ENCODE measurements at places on chromosomes 5 and 9.

DNA sequence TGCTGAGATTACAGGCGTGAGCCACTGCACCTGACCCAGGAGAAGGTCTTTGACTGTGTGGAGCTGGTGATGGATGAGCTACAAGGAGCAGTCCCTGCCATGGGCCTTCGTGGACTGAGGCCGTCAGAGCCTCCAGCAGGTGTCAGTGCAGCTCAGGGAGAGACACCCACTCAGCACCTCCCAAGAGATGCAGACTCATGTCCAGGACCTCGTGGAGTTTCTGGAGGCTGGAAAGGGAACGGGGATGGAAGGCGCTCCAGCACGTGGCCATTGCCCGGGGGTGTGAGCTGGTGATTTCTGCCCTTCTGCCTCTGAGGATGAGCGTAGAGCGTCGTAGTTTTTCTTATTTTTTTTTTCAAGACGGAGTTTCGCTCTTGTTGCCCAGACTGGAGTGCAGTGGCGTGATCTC lies 9.5 kb downstream of the TOR4A start:
- peak; percentile 99 for DNase-seq

GRCh38 chr9:75190762-75191161 lies 102.4 kb downstream of the OSTF1 start:
- peak; percentile 30 for DNase-seq

- DNase-seq: no peak
Observed at GRCh38 chr5:171451421-171451820, 32.0 kb downstream of the FGF18 start.

DNA sequence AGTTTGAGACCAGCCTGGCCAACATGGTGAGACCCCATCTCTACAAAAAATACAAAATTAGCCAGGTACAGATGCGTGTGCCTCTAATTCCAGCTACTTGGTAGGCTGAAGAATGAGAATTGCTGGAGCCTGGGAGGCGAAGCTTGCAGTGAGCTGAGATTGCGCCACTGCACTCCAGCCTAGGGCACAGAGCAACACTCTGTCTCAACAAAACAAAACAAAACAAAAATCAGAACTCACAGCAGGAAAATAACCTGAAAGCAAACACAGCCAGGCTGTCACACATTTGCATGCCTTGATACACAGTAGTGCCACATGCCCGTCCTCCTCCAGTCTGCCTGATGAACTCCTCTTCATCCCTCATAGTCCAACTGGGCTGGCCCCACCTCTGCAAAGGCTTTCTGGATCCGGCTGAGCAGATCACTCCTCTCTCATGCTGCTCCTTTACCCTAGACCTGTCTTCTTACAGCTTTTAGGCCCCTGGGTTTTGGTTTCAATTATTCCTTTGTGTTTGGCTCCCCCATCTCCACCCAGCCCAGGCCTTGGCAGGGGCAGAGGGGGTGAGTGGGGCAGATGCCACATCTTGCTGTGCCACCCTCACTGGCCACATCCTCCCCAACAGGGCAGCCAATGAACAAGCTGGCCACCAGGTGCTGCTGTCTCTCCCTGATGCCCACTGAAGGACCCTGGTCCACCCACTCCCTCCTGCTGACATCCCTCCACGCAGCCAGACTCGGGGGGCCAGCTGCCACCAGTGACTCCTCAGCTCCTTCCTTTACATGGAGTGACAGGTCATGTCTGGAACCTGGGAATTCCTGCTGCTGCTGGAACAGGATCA lies 62.0 kb upstream of the GGTA1 start:
- DNase-seq: no peak

- no peak for DNase-seq
Observed at GRCh38 chr9:8880060-8880459, 1080.5 kb upstream of the DMAC1 start.

DNA sequence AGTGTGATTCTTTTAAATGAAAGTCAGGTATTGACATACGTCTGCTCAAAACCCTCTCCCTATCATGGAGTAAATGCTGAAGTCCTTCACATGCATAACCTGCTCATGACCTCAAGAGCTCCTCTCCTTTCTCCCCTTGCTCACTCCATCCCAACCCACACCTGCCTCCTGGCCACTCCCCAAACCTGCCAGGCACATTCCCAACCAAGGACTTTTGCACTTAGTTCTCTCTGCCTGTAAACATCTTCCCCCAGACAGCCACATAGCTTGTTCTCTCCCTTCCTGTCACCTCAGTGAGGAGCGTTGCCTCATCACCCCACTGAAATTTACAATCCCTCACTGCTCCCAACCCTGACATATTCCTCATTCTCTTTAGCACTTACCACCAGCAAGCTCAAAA lies 8.7 kb downstream of the SETD9 start:
- DNase-seq: no peak

DNA sequence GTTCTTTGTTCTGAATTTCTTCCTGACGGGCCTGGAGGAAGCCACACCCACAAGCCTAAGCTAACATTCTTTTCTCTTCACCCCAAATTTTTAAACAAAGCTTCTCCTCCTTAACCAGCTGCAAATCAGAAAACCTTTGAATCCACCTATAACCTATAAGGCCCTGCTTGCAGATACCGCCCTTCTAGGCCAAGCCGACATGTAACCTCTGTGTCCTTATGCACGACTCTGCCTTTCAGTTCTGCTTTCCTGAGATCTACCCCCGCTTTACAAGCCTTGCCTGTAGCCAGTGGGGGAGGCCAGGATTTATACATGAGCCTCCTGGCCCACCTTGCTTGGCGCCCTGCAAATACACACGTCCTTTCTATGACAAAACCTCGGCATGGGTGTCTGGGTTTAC lies 19.3 kb downstream of the BRD9 start:
- no peak for DNase-seq

DNA sequence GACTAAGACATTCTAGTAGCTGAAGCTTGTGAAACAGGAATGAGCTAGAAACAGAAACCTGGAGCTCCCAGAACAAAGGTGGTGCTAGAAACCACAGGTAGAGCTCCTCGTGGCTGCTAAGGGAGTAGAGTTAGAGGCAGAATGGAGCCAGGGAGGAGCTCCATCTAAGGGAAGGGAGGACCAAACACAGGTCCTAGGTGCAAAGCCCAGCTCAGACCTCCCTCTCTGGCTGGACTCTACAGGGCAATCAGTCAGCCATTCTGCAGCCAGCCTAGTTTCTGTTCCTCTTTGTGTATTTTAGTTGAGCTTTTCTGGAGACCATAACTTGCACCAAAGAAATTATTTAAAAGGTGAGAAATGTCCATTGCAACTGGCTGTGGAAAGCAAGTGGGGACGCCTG lies 70.4 kb downstream of the CRB2 start:
- peak; percentile 56 for DNase-seq

DNA sequence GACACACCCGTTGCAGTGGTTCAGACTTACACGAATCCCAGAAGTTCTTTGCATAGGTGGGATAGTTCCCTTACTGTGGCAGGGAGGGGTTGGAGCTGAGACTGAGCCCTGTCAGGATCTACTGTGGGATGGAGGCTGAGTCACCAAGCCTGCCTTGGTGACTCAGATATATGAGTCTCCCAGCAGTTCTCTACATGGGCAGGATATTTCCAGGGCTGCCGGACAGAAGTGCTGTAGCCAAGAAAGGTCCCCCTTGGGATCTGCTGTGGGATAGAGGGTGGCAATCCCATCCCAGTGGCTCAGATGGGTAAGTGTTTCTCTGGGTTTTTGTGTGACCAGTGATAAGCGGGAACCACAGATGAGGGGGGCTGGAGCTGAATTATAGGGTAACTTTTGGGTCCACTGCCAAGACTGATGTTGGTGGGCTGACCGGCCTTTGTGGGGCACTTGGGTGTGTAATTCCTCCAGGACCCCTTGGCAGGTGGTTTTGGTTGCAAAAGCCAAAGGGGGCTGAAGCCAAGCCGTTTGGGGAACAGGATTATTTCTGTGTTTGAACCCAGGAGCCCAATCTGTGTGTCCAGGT lies 18.7 kb downstream of the XRCC4 start:
- no peak for DNase-seq

DNA sequence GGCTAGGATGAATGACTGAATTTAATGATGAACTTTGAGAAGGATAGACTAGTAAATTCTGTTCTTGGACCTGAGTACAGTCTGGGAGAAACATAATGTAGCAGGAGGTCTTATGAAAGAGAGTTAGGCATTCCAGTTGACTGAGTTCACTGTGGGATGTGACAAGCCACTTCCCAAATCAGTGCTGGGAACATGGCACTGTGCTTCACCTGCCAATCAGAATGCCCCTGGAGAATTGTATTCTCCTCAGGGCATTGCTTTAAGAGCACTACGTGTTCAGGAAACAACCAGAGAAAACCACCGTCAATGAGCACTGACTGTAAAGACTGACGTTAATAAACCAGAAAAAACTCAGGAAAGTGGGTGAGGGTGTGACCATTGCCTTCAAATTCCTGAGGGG lies 1.2 kb downstream of the CCDC107 start:
- peak; percentile 23 for DNase-seq

DNA sequence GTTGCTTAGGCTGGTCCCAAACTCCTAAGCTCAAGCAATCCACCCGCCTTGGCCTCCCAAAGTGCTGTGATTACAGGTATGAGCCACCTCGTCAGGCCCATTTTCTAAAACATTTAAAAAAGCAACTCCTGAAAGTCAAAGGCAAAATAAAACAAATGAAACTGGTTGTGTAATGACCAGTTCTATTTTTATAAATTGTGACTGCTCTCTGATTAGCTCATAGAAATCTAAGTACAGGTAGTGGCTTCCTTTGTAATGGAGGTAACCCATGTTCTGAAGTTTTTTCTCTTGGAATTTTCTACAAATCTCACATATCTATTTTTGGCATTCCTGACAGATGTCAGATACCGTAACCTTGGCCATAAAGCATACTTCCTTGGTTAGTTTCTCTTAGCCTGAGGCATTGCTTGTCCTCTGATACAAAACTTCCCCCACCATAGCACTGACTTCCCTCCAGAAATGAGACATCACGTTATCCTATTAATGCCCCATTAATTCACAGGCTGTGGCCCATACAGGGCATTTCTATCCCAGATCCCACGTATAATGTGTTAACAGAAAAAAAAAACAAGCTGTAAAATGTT lies 14.1 kb upstream of the AK3 start:
- no peak for DNase-seq

GRCh38 chr9:32376285-32376684 lies 8.2 kb upstream of the ACO1 start:
- peak; percentile 5 for DNase-seq

DNA sequence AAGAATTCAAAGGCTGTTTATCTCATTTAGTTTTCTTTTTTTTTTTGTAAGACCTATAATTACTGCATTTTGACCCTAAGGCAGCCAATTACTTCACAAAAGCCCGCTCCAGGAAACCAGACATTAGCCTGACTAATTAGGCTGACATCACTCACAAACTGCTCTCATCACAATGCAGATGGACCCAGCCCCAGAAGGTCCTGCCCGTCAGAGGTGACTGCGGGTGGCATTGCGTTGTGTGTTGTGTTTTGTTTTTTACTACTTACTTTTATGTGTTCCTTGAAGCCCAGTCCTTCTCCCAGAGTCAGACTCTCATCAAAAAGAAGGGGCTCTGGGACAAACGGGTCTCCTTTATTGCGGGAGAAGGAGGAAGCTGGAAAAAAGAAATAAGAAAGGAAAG lies 172.2 kb downstream of the HSD17B3 start:
- DNase-seq: no peak

DNA sequence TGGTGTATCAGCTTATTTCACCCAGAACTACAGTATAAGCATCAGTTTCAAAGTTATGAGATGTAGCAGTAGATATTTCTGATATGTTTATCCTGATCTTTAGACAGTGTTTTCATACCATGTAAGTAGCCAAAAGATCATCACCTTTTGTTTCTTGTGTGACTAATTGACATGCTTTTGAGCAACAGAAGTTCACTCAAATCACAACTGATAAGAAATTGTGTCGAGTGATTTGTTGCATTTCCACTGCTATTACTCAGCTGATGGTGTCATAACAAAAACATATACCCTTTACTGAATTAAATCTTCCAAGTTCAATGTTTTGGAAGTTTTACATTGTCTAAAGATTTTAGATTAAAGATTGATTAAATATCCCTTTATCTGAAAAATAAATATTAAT lies 324.5 kb downstream of the TUSC1 start:
- DNase-seq: no peak

DNA sequence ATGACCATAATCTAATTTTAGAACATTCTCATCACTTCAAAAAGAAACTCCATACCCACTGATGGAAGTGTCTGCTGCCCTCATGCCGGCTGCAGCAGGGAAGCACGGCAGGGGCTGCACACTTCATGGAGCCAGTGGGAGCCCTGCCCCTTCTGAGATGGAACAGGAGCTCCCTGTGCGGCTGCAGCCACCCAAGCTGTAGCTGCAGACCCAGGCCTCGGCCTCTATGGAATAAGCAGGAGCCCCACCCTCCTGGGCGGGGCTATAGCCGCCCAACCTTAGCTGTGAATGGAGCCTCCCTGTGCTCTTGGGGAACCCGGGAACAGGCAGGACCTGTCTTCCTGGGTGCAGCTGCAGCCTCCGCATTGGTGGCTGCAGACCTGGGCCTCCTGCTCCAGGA lies 128.5 kb downstream of the NUDT12 start:
- DNase-seq: peak; percentile 94

GRCh38 chr5:143159031-143159430 lies 244.5 kb downstream of the NR3C1 start:
- DNase-seq: no peak

- no peak for DNase-seq
Observed at GRCh38 chr9:77975036-77975435, 56.6 kb downstream of the GNAQ start.

DNA sequence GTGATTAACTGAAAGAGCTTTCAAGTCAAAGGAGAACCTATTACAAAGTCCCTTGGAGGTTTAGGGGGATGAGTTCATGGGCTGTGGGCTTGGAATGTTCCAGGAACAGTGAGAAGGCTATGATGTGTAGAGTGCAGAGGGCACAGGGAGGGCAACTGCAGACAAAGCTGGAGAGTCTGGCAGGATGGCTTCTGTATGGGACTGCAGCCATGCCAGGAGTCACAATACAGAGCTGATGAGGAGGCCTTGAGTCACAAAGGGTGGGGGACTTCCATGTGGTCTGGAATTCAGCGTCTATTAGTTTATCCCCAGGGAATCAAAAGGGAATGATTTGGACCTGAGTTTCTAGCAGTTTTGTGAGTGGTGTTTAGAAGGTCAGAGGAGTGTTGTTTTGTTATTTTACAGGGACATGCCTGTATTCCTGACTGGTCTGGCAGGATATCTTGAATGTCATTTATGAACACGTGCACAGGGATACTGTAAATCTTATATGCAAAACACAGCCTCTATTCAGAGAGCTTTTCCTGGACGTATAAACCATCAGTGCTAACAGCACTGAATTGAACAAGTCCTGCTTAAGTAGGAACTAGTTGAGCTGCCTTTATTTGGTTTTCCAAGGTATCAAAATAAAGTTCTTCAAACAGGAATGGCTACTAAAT lies 14.3 kb upstream of the TEK start:
- no peak for DNase-seq

DNA sequence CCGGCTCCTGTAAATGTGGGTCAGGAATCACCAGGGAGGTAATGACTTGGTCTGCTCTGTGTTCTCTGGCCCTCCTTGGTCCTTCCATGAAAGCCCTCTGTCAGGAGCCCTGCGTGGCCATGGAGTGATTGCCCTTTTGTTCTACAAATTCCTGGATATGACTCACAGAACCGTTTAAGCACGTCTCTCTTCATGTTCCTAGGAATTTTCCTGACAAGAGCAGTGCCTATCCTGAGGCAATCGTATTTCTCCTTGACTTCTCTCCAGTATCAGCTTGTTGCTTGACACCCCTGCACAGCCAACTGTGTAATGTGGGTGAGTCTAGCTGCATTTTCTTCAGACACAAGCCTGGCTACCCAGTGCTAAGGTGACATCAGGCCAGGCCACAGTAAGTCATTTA lies 274.3 kb upstream of the ZNF462 start:
- DNase-seq: no peak

- no peak for DNase-seq
Observed at GRCh38 chr9:26768145-26768544, 124.5 kb downstream of the CAAP1 start.

- DNase-seq: no peak
Observed at GRCh38 chr5:160353379-160353778, 17.0 kb downstream of the C1QTNF2 start.
